ENCODE measurements at places on chromosomes 12 and 14.

DNA sequence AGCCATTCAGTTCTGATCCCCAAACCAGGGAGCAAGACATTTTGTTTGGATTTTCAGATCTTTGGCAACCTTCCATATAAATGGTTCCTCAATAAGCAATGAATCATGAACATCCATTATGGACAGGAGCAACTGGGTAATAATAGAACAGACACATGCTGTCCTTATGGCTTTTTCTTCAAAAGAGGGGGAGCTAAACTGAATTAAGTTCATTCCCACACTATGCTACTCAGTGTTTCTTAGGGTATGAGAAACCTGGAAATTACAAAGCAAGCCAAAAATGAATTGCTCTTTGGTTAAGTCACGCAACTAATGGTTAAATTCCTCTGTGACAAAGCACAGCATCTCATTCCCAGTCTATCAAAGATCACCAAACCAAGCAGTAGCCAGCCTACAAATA is 51.0 kb downstream of the PTGER2 start:
- DNase-seq, result no peak

DNA sequence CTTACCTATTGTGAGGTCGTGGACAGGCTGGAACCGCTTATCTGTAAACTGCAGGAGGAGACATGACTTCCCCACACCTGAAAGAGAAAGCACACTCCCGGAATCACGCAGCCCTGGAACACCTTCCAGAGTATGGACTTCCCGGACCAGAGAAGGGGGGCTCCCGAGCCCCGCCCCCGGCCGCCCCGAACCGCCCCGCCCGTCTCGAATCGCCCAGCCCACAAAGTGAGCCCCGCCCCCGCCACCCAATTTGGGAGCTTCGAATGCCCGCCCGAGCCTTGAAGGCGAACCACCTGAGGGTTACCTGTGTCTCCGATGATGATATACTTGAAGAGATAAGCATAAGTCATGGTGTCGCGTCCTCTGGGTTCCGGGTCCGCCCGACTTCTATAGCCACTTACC is 235 bp downstream of the RAB2B start:
- no peak for DNase-seq

GRCh38 chr14:53412819-53413675 is 259.9 kb upstream of the DDHD1 start:
- no peak for DNase-seq

- DNase-seq, result no peak
Measured at GRCh38 chr12:115088995-115089841, 405.2 kb upstream of the TBX3 start.

GRCh38 chr14:22887260-22887989 is 4.4 kb downstream of the REM2 start:
- DNase-seq, result peak; percentile 32

- DNase-seq, result no peak
Measured at GRCh38 chr14:96752125-96752524, 45.1 kb upstream of the VRK1 start.

GRCh38 chr14:89237921-89238529 is 179.0 kb downstream of the FOXN3 start:
- no peak for DNase-seq

GRCh38 chr12:42162193-42162592 is 17.5 kb upstream of the GXYLT1 start:
- DNase-seq, result no peak

GRCh38 chr12:64039281-64039871 is 182.7 kb downstream of the KICS2 start:
- no peak for DNase-seq

DNA sequence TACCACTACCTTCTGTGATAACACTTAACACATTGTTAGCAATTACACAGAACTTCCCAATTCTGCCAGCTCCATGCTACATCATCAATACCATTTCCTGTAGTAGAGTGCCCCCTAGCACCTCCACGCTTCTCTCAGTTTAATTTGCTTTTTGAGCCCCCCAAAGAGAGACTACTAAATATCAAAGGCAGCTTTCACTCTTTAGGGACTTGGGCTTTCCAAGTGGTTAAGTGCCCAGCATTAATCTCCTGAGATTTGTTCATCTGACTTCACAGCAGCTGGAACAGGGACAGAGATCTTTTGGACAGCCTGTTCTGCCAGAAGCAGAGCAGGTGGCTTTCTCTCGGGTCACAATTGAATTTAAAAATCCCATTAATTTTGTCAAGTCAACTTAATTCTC is 954.9 kb downstream of the DIO2 start:
- DNase-seq, result no peak

DNA sequence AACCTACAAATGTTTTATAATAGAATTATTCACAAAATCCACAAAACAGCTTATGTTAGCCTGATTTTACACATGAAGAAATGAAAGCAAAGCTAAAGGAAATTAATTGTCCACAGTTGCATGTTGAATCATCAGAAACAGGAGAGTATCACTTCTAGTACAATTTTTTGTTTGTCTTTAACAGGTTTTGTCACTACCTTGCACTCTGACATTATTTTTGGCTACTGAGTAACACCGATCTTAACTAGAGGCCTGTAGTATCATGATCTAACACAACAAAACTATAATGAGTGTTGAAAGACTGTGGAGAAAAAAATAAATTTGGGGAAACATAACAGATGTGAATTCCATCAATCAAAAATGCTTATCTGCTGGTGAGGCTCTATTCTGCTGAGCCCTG is 60.1 kb downstream of the TAOK3 start:
- no peak for DNase-seq

- DNase-seq, result no peak
Measured at GRCh38 chr12:131830914-131831571, 2.9 kb downstream of the MMP17 start.

DNA sequence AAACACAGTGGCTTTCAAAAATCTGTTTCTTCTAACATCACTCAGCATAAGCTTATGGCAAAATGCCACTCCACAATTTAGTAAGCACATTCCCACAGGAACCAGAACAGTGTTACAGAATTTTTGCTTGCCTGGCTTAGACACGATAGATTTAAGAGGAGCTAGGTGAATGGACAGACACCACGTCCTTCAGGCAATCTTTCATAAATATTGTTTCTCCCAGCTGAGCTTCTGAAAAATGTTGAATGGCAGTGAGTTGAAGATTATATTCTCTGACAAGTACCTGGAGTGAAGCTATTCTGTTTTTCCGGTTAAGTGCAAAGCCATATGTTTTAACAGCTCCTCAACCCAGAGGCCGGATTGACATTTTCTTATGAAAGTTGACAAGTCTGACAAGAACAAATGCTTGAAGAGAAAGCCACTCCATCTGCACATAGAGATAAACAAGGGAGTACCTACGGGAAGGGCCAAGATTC is 102.0 kb downstream of the FSCB start:
- no peak for DNase-seq

DNA sequence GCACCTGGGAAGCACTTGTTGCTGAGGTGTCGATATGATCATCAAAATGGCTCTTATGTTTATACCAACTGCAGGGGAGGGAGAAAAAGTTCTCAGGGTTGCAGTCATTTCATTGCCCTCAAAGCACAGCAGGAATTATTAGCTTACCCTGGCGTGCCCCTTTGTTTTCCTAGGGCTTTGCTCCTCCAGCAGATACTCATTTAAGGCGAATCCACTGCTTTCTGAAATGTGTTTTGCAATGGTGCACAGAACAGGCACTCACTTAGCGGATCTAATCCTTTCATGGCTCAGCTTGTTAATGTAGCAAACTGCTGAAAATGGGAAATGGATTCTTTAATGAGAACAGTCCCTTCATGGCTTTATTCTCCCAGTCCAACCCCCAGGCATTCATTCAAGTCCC is 76.7 kb downstream of the NKX2-1 start:
- DNase-seq, result no peak

- DNase-seq, result no peak
Measured at GRCh38 chr12:12975322-12976077, 23.5 kb upstream of the GPRC5D start.
